Omental fat pad (tissue), 4 donors: ENCODE measurements at places on chromosomes 5 and 9. TPM values are rescaled to one million over a fixed set of nuclear protein-coding genes. Genes with fewer than 3 reads are reported as not detected.

The ADCY2 gene
- total RNA-seq, result 1.6 TPM

The MLANA gene
- not detected for total RNA-seq

The ZNF354C gene
- total RNA-seq, result 4.4 TPM

The ORM2 gene
- not detected for total RNA-seq

The BTNL8 gene
- 3.0 TPM for total RNA-seq

The C1QTNF3 gene
- total RNA-seq, result 2.9 TPM

The ORM1 gene
- not detected for total RNA-seq

The PPP3R2 gene
- total RNA-seq, result not detected

The CAVIN4 gene
- 0.74 TPM for total RNA-seq

The KIF27 gene
- total RNA-seq, result 5.7 TPM

The CTNND2 gene
- total RNA-seq, result 1.3 TPM

The PPP1R2B gene
- total RNA-seq, result not detected

The CDH6 gene
- 27.1 TPM for total RNA-seq

The RETREG1 gene
- total RNA-seq, result 35.7 TPM

The DIPK1B gene
- total RNA-seq, result 7.0 TPM

The ZNF300 gene
- total RNA-seq, result 4.3 TPM

The OMD gene
- total RNA-seq, result 38.5 TPM

The ACOT12 gene
- not detected for total RNA-seq

The GPR150 gene
- not detected for total RNA-seq

The PTGS1 gene
- total RNA-seq, result 20.0 TPM

The MARCHF11 gene
- total RNA-seq, result not detected

The CSF1R gene
- 61.3 TPM for total RNA-seq

The TNC gene
- total RNA-seq, result 3.2 TPM

The CTSV gene
- 0.84 TPM for total RNA-seq

The KIF4B gene
- total RNA-seq, result not detected

The WWC1 gene
- total RNA-seq, result 92.6 TPM

The CYFIP2 gene
- 25.5 TPM for total RNA-seq

The SLC6A18 gene
- not detected for total RNA-seq

The FREM1 gene
- total RNA-seq, result 2.8 TPM

The CEL gene
- 0.36 TPM for total RNA-seq

The HSD17B3 gene
- total RNA-seq, result not detected

The PCDHB2 gene
- total RNA-seq, result 2.2 TPM

The INSL4 gene
- total RNA-seq, result not detected

The KIF24 gene
- total RNA-seq, result 0.44 TPM

The CD274 gene
- total RNA-seq, result 8.4 TPM
